ENCODE measurements at places on chromosomes 12 and 14. TPM values are rescaled to one million over a fixed set of nuclear protein-coding genes. Genes with fewer than 3 reads are reported as not detected.

DNA sequence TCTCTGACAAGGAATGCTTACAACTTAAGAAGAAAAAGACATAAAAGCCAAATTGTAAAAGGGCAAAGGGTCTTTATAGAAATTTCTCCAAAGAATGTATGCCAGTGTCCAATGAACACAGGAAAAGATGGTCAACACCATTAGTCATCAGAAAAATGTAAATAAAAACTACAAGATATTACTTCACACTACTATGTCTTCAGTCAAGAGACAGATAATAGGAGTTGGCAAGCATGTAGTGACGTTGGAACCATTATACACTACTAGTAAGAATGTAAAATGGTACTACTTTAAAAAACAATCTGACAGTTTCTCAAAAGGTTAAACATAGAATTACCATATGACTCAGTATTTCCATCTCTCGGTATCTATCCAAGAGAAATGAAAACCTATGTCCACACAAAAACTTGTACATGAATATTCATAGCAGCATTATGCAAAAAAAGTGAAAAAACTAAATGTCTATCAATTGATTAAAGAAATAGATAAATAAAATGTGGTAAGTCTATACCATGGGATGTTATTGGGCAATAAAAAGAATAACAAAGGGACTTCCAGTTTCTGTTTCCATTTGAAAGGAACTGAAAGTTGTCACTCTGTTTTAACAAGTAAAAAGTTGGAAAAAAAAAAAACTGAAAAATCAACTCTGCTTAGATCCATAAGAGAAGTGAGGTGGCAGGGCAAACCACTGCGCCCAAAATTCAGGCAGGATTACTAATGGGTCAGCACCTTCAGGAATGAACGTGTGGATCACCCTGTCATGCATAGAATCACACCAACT lies 69.8 kb downstream of the ALG10B start:
- peak; percentile 90 for DNase-seq

- DNase-seq, result no peak
Measured at GRCh38 chr14:49970474-49971147, 77.7 kb downstream of the ARF6 start.

The RILPL2 gene
- 2.5 TPM for total RNA-seq

The ENO2 gene
- 13.2 TPM for total RNA-seq

The USP15 gene
- 56.3 TPM for total RNA-seq

The OR4K15 gene
- not detected for total RNA-seq

- no peak for DNase-seq
Measured at GRCh38 chr14:70827347-70827746, 18.0 kb upstream of the MAP3K9 start.

The RFLNA gene
- not detected for total RNA-seq

DNA sequence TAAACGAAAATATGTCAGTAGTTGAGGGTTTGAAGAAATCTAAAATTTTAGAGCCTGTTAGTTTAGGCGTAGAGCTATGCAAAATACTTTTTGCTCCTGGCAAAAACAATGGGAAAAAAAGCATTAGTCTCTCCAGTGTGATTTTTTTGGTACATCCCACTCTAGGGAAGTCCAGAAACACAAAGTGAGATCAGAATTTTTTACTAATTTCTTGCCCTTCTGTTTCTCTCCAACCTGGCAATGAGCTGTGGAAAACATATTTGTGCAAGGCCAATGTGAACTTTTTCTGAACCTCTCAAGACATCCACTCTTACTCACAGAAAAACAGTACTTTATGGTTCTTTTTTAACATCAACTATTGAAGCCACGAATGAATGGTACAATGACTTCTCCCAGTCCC lies 56.9 kb upstream of the DCN start:
- DNase-seq, result no peak

DNA sequence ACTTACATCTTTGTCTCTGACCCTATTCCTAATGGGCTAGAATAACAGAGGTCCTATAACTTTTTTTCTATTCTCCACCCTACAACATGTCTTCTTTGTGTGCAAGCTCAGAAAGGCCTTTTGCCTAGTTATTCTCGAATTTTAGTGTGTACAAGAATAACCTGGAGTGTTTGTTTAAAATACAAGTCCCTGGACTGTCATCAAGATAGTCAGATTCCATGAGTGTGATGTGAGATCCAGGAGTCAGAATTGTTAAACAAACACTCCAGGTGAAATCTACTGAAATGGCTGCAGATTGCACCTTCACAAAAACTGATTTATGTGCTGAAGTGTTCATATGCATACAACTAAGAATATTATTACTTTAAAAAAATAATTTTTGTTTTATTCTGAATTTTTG lies 114.4 kb upstream of the DIO2 start:
- no peak for DNase-seq

- no peak for DNase-seq
Measured at GRCh38 chr14:92603309-92604242, 90.0 kb downstream of the RIN3 start.

DNA sequence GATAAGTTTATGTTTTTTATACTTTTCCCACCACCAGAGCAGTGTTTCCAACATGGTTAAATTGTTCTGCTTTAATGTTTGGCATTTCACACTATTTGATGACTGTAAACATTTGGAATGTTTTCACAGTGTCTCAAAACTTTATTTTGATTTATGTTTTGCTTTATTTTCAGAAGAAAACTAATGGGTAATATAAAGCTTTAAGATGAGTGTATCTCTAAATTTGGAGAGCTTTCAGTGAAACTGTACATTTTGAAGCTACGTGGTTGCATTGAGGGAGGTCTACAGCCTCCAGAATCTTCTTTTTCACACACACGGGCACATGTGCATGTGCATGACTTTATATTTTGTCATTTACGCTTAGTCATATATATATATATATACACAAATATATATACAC lies 10.7 kb downstream of the BICD1 start:
- DNase-seq, result no peak

The PTPRR gene
- 0.78 TPM for total RNA-seq

DNA sequence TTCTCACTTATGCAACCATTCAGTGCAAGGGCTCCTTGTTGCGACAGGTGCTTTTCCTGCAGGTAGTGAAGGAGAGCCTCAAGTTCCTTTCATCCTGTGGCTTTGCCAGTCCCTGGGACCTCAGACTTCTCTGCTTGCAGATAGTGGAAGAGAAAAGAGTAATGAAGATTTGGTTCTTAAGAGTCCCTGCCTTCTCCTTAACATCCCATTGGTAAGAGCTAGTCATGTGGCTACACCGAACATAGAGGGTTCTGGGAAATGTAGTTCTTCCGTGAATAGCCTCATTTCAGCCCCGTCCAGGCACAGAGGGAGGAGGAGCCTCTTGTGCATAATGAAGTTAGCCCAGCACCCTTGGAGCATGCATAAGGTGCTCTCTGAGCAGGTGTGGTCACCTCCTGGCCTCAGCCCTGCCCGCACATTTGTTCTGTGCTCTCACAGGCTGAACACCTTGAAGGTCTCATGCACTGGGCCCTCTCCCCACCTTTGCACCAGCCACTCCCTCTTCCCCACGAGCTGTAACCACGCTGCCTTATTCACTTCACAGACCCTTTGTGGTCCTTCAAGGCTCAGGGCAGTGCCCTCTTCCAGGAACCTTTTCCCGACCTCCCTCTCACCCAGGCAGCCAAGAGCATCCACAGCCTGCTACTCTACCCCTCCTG lies 134.0 kb downstream of the BCL11B start:
- DNase-seq, result no peak

DNA sequence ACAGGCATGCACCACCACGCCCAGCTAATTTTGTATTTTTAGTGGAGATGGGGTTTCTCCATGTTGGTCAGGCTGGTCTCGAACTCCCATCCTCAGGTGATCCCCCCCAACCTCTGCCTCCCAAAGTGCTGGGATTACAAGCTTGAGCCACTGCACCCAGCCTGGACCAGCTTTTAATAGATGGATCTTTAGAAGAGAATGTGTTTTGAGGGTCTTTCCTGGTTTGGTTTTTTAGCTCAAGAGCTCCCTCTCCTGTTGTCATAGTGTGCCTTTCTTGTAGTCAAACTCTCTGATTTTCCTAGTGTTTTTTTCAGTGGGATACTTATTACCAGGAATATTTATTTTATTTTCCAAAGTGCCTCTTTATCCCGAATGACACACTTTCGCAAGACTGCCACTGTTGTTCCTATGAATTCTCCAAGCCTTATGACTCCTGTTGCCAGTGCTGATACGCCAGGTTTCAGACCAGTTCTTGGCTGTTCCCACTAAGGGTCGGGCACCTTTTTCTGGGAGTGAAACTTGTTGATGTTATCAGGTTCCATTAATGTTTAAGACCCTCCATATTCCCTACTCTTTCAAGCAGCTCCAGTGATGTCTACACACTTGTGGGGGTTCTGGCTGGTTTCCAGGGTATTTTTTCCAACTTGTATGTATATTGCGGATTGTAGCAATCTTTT lies 31.5 kb upstream of the LIMA1 start:
- DNase-seq, result peak; percentile 33

DNA sequence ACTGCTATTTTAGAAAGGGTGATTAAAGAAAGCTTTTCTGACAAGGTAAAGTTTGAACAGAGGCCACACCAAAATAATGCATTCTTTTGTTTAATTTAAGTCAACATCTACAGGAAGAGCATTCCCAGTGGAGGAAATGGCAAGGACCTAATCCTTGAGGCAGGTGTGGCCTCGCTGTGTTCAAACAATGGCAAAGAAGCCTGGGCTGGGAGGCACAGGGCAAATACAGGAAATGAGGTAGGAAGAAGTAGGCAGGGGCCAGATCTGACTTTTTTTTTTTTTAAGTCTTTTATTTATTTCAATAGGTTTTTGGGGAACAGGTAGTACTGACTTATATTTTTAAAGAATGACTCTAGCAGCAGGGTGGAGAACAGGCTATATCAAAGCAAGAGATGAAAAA lies 53.5 kb downstream of the ARMH4 start:
- DNase-seq, result no peak

DNA sequence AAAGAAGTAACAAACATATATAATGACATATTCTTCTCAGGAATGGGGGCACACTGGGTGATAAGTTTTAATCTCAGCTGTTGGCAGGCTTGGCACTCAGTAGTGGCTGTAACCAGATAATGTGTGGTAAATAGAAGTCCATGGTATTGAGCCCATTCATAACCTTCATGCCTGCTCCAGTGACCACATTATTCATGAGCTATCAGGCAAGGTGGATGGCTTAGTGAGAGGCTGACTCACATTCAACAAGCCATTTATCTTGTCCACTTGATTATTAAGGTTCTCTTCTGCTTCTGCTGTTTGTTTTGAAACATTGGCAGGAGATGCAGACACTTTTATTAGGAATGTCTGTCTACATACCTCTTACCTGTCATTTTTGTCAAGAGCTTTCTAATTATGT lies 950.4 kb upstream of the LRFN5 start:
- no peak for DNase-seq

GRCh38 chr14:91392623-91393303 lies 24.9 kb downstream of the CCDC88C start:
- no peak for DNase-seq

GRCh38 chr14:69044965-69045555 lies 66.0 kb upstream of the ACTN1 start:
- DNase-seq, result no peak

The OTOGL gene
- total RNA-seq, result 2.9 TPM

GRCh38 chr12:133081159-133081780 lies 547 bp downstream of the ZNF140 start:
- DNase-seq, result no peak

- no peak for DNase-seq
Measured at GRCh38 chr12:115481141-115481540, 796.4 kb downstream of the MED13L start.

DNA sequence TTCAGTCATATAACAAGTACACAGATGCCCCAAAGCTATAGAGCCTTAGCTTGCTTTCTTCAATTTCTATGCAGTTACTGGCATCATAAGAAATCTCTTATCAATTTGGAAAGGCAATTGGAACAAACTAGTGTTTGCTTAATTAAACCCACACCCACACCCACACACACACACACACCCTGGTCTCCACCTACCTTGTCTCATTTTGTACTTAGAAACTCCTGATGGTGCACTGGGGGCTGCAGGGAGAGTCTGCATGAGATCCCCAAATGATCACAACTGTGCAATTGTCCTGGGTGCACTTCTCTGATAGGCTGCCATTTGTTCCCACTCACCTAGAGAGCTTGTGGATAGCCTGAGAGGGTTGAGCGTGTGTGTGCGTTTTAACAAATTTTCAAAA lies 40.5 kb upstream of the PTCSC3 start:
- no peak for DNase-seq

DNA sequence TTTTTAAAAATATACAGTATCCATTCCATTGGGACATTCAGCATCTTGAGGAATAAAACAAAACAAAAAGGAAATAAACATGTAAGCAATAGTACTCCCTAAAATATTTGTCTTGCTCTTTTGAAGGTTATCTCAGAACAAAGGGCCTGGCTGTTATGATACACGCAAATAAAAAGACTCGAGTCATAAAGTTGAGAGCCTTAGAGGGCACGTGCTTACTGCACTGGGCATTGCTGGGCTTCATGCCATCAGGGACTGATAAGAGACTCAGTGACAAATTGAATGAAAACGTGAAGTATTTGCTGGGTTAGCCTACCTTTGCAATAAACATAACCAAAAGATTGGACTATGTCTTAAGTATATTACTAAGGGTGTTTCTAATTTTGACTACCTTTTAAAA lies 118.9 kb downstream of the SLC35F4 start:
- no peak for DNase-seq

DNA sequence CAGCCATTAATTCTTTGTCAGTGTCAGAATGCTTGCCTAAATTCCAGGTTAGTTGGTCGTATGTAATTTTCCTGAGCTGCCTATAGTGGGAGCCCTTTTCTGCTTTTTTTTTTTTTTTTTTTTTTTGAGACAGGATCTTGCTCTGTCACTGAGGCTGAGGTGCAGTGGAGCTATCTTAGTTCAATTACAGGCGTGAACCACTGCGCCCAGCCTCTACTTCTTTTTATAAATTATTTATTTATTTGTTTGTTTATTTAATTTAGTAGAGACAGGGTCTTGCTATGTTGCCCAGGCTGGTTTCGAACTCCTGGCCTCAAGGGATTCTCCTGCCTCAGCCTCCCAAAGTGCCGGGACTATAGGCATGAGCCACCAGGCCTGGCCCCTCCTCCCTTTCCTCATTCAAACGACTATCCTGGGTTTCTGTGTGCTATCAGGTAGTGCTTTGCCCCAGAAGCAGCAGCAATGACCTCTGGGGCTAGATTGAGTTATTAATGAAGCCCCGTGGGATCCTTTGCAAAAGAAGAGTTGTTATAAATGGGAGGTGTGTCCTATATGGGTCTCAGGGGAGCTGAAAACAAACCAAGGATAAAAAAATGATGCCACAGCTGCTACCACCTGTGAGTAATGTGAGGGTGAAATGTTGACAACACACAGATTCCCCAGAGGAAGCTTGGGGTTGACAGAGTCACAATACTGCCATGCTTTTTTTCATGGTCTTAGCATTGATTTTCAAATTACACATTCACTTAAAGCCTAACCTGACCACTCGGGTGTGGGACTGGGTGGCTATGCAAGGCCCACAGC lies 34.6 kb upstream of the NFKBIA start:
- peak; percentile 7 for DNase-seq

DNA sequence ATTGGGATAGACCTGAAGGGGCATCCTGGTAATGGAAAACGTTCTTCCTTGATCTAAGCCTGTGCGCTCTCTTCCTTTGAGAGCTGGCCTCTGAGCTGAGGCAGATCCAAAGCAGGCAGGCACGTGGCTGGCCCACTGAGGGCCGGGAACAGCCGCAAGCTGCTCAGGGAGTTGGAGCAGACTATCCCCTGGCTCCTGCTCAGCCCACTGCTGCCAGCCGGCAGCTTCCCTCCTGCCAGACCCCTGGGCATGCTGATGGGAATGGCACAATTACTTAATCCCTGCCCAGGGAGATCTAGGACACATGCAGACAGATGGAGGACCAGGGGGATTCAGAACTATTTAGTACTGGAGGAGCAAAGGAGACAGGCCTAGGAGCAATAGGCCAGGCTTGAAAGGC lies 14.4 kb downstream of the NEUROD4 start:
- DNase-seq, result no peak

The MANSC4 gene
- not detected for total RNA-seq

Measured in NCI-H460 (cell line).